ENCODE measurements at places on chromosomes 6 and 20. TPM values are rescaled to one million over a fixed set of nuclear protein-coding genes. Genes with fewer than 3 reads are reported as not detected.

GRCh38 chr20:50478162-50478990 lies 31.8 kb upstream of the PTPN1 start:
- DNase-seq, result peak; percentile 73

DNA sequence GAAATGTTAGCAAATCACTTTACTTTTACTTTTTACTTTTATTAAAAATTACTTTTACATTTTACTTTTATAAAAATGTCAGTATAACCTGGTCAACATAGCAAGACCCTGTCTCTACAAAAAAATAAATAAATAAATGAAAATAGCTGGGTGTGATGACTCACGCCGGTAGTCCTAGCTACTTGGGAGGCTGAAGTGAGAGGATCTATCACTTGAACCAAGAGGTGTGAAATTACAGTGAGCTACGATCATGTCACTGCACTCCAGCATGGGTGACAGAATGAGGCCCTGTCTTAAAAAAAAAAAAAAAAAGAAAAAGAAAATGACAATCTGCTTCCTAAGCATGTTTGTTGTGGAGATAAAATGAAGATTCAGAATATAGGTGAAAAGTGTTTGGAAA lies 31.0 kb upstream of the FBXO30 start:
- DNase-seq, result no peak

The SLC35B3 gene
- 11.6 TPM for total RNA-seq

DNA sequence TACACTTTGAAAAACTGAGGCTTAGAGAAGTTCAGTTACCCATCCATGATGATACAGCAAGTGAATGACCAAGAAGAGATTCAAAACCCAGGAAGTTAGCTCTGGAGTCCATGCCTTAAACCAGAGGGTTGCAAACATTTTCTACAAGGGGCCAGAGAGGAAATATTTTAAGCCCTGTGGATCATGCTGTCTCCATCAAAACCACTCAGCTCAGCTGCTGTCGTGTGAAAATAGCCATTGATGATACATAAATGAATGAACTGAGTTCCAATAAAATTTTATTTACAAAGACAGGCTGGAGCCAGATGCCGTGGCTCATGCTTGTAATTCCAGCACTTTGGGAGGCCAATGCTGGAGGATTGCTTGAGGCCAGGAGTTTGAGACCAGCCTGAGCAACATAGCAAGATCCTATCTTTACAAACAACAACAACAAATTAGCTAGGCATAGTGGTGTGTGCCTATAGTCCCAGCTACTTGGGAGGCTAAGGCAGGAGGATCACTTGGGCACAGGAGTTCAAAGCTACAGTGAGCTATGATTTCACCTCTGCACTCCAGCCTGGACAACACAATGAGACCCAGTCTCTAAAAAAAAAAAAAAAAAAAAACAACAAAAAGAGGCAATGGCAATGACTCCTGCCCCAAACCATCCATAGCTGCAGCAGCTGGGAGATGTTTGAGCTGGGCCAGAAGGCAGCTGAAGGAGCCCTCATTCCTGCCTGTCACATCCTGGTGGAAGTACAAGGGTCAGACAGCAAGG lies 44.1 kb upstream of the RIN2 start:
- no peak for DNase-seq

The SLC25A27 gene
- 0.64 TPM for total RNA-seq

The ULBP1 gene
- 0.97 TPM for total RNA-seq

The LGSN gene
- 0.17 TPM for total RNA-seq

DNA sequence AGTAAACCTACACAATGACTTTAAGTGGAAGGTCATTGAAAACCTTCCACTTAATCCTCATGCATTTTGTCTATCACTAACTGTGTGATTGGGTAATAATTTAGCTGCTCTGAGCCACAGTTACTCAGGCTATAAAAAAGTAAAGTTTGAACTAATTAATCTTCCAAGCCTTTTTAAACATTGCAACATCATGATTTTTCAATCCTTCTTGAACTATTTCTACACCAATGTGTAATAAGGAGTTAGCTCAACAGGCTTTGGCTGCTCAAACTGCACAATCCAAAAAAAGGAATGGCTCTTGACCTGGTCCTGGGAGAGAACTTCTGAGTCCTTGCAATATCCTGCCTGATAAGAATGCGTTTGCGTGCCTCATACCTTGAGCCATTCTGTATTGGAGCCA lies 34.8 kb upstream of the FILIP1 start:
- no peak for DNase-seq

The SCUBE3 gene
- total RNA-seq, result 0.20 TPM

GRCh38 chr6:143675946-143676345 lies 1.8 kb upstream of the PHACTR2 start:
- no peak for DNase-seq

GRCh38 chr20:54223751-54224150 lies 15.9 kb downstream of the PFDN4 start:
- no peak for DNase-seq

The AVP gene
- total RNA-seq, result not detected

DNA sequence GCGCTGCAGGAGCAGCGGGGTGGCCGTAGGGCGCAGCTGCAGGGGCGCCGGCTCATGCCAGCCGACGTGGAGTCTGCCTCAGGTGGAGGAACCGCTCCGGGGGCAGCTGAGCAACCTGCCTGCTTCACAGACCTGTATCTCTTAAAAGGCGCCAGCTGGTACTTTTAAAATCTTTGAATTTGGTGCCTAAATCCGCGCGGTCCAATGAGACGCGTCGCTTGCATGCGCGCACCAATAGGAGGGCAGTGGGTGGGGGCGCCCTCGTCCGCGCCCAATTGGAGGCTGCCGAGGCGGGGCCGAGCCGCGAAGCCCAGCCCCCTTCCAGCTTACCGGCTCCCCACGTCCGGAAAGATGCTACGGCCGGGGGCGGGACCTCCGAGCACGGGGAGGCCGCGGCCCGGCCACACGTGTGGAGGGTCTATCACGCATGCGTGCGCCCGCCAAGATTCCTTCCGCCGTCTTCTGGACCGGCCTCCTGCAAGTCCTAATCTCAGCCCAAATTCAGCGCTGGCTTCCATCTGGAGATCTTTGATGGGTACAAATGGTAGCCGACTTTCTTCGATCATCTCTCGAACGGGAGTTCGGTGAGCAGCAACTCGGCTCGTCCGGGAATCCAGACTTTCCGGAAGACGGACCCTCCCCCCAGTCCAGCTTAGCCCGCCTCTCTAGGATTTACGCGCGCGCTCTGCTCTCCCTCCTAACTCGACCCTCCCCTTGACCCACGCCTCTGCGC lies at the start of gene FBXO5:
Gene FBXO5 (minus strand): TSS at position 138 of the 733 bp plus-strand sequence. CDS start 82 bp downstream, at position 56.
- DNase-seq, result peak; percentile 98

DNA sequence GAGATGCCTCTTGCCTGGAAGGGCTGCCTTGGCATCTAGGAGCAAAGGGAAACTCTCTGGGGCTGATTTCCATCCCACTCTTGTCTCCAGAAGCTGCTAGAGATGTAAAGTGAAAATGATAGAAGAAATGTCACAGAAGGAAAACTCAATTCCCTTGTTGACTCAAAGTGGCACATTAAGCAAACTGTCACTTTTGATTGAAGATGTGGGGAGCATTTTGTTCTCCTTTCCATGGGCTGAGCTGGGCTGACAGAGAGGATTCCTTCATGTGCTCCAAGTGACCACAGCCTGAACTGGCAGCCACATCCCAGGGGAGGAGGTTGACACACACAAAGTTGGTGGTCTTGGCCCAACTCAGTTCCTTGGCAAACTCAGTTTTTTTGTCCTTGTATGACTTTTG lies 9.8 kb downstream of the GPR31 start:
- no peak for DNase-seq

- DNase-seq, result no peak
Measured at GRCh38 chr6:127342296-127342945, 988 bp downstream of the ECHDC1 start.

DNA sequence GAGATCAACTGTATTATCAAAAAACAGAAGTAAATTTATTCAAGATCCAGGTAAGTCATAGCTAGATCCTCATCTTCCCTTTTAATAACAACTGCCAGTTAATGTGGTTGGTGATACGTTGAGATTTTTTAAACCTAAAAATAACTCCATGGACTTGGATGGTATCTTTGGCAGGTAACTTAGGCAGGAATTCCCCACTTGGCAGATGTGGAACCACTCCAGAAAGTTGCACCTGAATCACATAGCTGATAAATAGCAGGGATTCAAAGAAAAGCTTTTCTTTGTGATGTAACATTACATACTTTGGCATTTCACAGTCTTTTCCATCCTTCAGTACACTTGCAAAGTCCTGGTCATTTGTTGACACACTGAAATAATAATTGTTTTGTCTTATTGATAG lies 62.6 kb downstream of the PRPH2 start:
- no peak for DNase-seq

The DPPA5 gene
- not detected for total RNA-seq

DNA sequence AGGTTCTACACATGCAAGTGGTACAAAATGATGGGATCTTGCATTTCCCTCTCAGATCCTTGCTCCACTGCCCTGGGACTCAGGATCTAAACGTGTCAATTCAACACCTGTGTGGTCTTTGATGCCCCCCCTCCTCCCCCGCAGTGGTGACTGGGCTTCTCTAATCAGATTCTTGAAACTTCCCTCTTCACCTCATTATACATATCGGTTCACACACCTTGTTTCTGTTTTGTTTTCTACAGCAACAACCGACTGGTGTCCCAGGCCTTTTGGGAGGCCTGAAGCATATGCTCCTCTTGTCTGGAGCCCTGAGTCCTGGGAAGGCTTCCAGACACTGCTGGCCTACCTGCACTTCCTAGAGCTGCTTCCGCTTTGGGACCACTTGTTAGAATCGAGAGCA lies 20.0 kb downstream of the SAMD3 start:
- DNase-seq, result no peak

The LPIN3 gene
- total RNA-seq, result 2.2 TPM

DNA sequence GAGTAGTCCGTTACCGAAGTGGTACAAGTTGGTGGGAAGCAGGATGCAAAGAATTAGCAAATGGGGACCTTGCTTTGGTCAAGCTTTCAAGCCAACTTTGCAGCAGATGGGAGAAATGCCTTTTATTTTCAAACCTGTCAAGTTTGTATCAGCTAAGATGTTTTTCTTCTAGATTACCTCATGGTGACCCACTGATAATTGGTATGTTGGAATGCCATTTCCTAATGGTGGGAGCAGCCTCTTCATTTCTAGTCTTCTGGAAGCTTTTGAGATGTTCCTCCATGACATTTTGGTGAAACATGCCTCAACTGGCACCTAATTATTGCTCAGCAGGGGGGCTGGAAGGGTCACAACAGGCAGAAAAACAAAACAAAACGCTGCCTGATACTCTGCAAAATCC lies 43.7 kb downstream of the ADNP start:
- DNase-seq, result no peak

- DNase-seq, result no peak
Measured at GRCh38 chr20:17856024-17856564, 112.5 kb downstream of the SNX5 start.

The ENPP5 gene
- 2.0 TPM for total RNA-seq

DNA sequence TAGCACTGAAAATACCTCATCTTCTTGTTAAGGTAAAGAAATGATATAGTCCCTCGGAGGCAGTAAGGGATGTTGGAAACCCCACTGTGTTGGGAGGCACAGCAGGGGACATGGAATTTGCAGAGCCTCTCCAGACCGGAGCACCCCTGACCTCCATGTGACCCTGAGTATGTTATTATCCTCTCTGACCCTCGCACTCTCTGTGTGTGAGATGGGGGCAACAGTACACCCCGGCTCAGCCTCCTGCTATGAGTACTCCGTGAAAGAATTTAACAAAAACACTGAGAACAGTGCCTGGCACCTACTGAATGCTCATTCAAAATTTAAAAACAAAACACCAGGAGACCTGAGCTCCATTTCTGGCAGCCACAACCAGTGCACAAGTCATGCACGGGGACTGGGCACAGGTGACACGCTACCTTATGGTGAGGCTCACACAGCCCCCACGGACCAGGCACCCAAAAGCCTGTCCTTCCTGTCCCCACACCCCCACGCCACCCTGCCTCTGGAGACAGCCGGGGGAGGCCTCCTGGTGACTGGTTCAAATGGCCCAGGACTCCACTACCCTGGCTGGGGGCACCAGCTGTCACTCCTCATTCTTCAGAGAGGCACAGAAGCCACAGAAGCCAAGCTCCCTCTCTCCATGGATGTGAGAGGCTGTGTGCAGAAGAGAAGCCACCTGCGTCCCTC lies 6.1 kb downstream of the NINL start:
- DNase-seq, result no peak

The CLVS2 gene
- not detected for total RNA-seq

- DNase-seq, result no peak
Measured at GRCh38 chr6:123518441-123519188, 118.1 kb downstream of the TRDN start.

The SNAP25 gene
- total RNA-seq, result not detected

GRCh38 chr6:34146021-34146782 lies at the start of gene GRM4:
Gene GRM4, minus strand, starts transcription at chr6:34146087. Its CDS starts 12,591 bp downstream, at chr6:34133496.
- no peak for DNase-seq

The TRIM26 gene
- total RNA-seq, result 79.3 TPM

- no peak for DNase-seq
Measured at GRCh38 chr6:88089708-88090107, 42.1 kb downstream of the SPACA1 start.

The FAM217A gene
- total RNA-seq, result not detected

- no peak for DNase-seq
Measured at GRCh38 chr6:28251661-28252008, 434 bp downstream of the ZKSCAN4 start.

DNA sequence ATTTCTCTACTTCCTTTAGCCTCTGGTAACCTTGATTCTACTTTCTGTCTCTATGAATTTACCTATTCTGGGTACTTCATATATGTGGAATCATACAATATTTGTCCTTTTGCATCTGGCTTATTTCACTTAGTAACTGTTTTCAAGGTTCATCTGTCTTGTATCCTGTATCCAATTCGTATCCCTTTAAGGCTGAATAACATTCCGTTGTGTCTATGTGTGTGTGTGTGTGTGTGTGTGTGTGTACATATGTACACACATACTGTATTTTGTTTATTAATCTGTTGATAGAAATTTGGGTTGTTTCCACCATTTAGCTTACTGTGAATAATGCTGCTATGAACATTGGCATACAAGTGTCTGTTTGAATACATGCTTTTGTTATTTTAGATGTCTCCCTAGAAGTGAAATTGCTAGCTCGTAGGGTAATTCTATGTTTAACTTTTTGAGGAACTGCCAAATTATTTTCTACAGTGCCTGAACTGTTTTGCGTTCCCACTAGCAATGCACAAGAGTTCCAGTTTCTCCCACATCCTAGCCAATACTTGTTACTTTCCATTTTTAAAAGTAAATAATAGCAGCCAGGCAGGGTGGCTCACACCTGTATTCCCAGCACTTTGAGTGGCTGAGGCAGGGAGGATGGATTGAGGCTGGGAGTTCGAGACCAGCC lies 17.7 kb downstream of the SENP6 start:
- DNase-seq, result no peak

The TREML1 gene
- not detected for total RNA-seq

DNA sequence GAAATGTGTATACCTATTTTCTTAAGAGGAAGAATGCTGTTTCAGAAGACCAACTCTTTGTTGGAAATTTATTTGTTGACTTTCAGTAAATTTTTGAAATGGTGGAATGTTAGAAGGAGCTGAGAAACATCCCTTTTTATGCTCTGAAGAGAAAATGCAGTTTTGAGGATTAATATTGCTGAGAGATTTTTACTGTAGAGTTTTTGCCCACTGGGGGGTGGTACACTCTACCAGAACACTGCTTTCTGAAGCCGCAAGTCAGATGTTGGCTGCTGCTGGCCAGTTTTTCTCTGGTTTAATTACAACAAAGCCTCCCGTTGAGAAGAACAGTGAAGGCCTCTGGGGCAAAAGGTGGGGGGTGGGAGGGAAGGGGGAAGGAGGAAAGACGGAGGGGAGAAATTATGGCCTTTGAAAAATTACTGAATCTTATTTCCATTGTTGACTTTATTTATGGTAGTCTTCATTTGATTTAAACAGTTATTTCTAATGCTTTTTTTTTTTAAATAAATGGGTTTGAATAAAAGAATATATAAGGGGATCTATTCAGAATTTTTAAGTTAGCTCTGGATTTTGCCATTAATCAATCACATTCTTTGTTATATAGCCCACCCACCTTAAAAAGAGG lies 3.0 kb downstream of the FLRT3 start:
- DNase-seq, result no peak

All from activated naive CD8-positive, alpha-beta T cell treated with anti-CD3 and anti-CD28 coated beads, Interleukin-2, amount 10 ng/mL, durations not matched to agents 7 days and 5 days (primary cell).